ENCODE measurements at places on chromosomes 13 and 19. TPM values are rescaled to one million over a fixed set of nuclear protein-coding genes. Genes with fewer than 3 reads are reported as not detected.

The ZNF837 gene
- total RNA-seq, result 1.1 TPM

The GPR183 gene
- not detected for total RNA-seq

The PGLYRP1 gene
- not detected for total RNA-seq

The UBE2L5 gene
- total RNA-seq, result not detected

The ACP5 gene
- 0.14 TPM for total RNA-seq

The TBXA2R gene
- total RNA-seq, result 1.6 TPM

The SYNGR4 gene
- 3.0 TPM for total RNA-seq

The MEIOSIN gene
- 0.06 TPM for total RNA-seq

The SNRPD2 gene
- 882 TPM for total RNA-seq

The MBD3L2 gene
- total RNA-seq, result not detected

The SGCG gene
- not detected for total RNA-seq

The PLA2G4C gene
- total RNA-seq, result 10.8 TPM

The ACTMAP gene
- total RNA-seq, result 19.6 TPM

The KLK11 gene
- total RNA-seq, result not detected

The ACP7 gene
- total RNA-seq, result not detected

The ZNF177 gene
- total RNA-seq, result 0.55 TPM

The SBK2 gene
- 1.9 TPM for total RNA-seq

The FGF22 gene
- total RNA-seq, result 0.63 TPM

The NMRK2 gene
- not detected for total RNA-seq

The DNAAF3 gene
- total RNA-seq, result 4.6 TPM

The DAND5 gene
- 0.07 TPM for total RNA-seq

The LILRA1 gene
- not detected for total RNA-seq

The CSNK1G2 gene
- 33.7 TPM for total RNA-seq

The FUT2 gene
- total RNA-seq, result not detected

The EPSTI1 gene
- 0.31 TPM for total RNA-seq

The TPGS1 gene
- 17.9 TPM for total RNA-seq

The ATP4B gene
- total RNA-seq, result not detected

The KCTD4 gene
- total RNA-seq, result not detected

The SIGLEC8 gene
- not detected for total RNA-seq

The CABP5 gene
- not detected for total RNA-seq

The MISP3 gene
- 3.9 TPM for total RNA-seq

The GJB2 gene
- total RNA-seq, result 0.75 TPM

The SIAH3 gene
- not detected for total RNA-seq

The JOSD2 gene
- total RNA-seq, result 53.8 TPM

The SULT2A1 gene
- not detected for total RNA-seq

The ZNF345 gene
- not detected for total RNA-seq

The PSG11 gene
- not detected for total RNA-seq

The MED29 gene
- total RNA-seq, result 74.6 TPM

The CBY2 gene
- not detected for total RNA-seq

The B3GNT8 gene
- 0.13 TPM for total RNA-seq

The GRK1 gene
- 0.19 TPM for total RNA-seq

The IGFL2 gene
- 0.86 TPM for total RNA-seq

The ZSCAN4 gene
- not detected for total RNA-seq

The SHANK1 gene
- total RNA-seq, result 0.09 TPM

The PSG1 gene
- total RNA-seq, result 0.20 TPM

The TMEM145 gene
- 3.0 TPM for total RNA-seq

The KLHL1 gene
- total RNA-seq, result not detected

The SYCN gene
- not detected for total RNA-seq

The CCDC61 gene
- total RNA-seq, result 4.1 TPM

The RNF17 gene
- total RNA-seq, result not detected

Data from A549 treated with AZD2906 at 1 μM for 4 hours (cell line).